Tibial nerve (tissue), 4 donors: ENCODE measurements at places on chromosomes 4 and X.

GRCh38 chr4:77201343-77201742 is 44.3 kb downstream of the CCNG2 start:
- no peak for DNase-seq

DNA sequence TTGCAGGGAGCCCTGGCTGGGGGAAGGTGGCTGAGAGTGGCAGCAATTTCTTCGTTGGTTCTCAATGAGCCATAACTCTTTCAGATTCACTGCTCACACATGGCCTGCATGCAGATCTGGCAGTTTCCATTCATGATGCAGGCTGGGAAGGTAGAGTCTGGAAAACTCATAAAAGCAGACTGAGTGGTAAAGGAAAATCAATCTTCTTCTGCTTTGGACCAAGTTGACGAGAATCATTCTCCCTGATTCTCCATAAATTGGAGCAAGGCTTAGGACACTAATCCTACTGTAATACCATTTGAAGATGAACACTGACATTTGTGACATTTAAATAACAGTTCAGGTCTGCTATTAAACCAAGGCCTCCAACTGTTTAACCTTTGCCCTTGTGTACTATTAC is 35.3 kb upstream of the HAND2 start:
- DNase-seq, result no peak

DNA sequence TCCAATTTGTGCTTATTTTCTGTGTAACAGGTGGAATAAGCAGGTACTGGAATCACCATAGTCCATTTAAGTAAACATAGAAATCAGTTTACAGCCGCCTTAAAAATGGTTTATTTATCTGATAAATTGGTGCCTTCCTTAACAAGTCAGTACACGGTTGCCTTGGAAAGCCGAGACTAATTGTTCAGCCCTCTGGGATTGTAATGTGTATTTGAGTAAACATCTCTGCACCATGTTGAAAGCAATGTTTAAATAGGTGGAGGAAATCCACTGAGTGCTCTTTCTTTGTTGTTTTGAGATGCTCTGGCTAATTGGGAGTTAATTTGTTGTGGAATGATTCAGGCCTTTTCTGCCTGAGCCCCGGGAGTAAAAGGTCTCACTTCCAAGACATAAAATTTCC is 45.7 kb upstream of the ADRA2C start:
- no peak for DNase-seq

- no peak for DNase-seq
These were observed 132.3 kb upstream of the ARHGEF9 start for GRCh38 chrX:63917296-63917695.

DNA sequence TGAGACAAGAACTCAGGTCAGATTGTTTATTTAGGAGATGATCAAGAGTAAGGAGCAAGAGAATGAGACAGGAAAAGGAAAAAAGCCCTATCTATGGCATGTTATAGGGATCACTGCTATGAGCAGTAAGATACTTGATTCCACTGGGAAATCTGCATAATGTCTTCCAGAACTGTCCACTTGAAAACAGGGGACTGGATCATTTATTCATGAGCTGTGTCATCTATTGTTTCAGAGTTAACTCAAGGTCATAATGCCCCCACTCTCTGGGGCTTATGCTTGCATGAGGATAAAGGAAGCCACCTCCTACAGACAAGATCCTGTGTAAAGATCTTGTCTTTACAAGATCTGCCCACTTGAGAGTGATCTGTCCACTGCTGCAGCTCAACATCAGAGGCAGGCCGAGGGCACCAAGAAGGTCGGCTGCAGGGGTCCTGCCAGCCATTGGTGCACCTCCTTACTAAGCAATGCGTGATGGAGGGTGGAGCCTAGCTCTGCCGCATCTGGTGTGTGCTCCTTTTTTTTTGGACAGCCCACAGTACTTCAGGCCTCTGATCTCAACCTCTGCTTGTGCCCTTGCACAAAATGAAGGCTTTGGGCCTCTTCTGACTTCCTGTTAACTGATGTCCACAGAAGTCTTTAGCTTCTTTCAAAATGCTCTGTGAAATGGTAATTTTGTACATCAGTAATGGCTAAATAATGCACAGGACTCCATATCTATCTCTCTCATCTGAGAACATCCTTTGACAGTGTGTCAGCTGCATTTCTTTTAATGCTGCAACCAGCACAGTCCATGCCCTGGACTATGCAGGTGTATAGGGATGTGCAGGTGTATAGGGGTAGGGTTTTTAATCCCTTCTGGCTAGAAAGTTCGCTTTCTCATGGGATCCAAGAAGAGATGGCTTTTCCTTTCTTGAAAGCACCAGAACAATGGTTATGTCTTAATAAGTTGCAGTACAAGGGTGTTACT is 95.9 kb upstream of the TRPC3 start:
- no peak for DNase-seq

DNA sequence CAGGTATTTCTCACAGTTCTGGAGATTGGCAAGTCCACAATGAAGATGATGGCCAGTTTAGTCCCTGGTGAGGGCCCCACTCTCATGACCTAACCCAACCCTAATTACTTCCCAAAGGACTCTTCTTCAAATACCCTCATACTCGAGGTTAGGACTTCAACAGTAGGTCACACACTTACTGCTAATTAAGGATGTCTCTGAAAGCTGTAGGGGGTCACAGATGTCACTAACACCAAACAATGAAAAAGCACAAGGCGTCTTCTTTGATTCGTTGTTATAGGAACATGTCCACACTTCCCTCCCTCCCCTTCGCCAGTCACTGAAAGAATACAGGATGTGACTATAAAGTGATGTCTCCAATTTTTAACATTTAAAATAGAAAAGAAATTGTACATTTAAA is 309.7 kb downstream of the PACRGL start:
- DNase-seq, result no peak

DNA sequence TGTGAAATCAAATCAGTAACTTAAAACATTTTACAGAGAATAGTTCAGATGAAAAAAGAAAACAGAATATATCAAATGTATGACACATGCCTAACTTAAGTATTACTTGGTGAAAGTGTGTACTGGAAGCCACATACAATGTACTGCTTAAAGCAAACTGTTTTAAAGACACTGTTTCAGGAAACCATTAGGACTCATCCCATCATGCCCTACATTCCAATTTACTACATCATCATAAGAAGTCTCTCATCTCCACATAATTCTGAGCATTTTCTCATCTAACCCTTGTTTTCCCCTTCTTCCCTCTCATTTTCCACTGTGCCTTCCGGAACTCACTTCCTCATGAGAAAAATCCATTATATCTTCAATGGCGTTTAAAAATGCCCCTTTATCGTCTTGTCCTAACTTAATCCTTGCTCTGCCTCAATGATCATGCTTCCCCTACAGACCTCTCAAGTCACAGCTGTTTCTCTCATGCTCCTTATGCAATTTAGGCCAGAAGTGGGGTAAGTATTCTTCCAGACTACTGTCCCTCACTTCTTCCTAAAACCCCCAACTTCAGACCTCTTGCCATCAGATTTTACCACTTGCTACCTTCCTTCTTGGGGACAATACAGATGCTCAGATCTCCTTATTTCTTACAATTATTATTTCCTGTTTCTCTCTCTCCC is 26.8 kb upstream of the FGF5 start:
- DNase-seq, result no peak

DNA sequence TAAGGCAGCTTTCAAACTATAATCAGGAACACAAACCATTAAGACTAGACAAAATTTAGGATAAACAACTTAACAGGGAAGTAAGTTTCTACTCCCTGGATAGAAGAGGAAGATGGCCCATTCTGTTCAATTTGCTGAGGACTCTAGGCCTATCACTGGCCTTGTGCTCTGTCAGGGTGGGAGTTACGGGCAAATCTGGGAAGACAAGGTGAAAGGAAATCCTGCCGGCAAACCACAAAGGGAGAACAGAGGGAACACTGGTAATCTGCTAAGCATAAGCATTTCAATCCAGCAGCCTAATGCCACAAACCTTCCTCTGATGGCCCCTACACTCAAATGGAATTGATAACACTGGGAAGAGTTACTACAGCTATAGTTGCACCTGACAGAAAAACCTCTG is 8.3 kb downstream of the GPR82 start:
- DNase-seq, result no peak

DNA sequence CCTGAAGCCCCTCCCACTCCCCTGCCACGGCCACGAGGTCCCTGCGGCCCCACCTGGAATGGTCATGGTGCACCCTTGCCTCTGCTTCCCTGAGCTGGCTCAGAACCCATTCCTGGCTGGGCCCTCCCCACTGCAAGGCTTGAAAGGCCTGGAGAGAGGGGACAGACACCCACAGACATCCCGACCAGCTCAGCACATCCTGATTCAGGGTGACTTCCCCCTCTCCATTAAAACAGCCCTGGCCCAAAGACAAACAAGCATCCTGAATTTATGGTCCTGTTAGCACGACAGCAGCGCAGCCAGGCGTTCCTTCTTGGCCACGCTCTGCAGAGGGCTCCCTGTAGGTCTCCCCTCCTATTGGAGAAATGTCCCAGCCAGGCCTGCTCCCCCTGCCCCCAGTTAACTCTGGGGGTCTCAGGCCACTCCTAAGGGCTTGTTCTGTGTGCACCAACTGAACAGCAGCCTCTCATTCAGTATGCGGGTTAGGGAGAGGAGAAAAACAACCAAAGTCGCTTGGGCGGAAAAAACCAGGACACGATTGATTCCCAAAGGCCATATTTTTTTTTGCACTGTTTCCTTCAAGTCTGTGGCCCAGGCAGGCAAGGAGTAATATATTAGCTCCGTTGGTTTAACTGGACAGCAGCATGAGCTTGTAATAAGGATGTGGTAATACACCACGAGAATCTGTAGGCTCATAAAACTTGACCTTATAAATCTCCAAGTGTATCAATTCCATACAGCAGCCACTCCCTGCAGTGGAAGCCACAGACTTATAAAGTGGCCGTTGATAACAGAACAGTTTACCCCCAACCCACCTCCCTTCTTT is 106.7 kb upstream of the MSX1 start:
- DNase-seq, result no peak

GRCh38 chr4:54371173-54371572 is 142.1 kb downstream of the PDGFRA start:
- DNase-seq, result no peak

- DNase-seq, result no peak
These were observed 564 bp downstream of the FAM149A start for GRCh38 chr4:186104890-186105646.

DNA sequence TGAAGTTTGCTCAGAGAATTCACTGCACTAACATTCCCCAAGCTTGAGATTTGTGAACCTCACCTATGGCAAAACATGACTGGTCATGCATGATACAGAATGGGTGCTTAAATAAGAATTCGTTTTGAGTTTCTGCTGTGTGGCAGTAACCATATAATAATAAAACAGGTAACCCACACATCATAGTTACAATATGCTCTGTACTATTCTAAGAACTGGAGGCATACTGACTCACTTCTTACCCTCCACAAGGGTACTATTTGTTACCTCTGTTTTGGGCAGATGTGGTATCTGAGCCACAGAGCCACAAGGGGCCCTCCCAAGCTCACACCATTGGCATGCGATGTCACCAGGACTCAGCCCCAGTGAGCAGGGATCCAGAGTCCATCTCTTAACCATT is 17.6 kb downstream of the SLC2A9 start:
- no peak for DNase-seq

GRCh38 chrX:75989806-75990590 is 182.9 kb upstream of the PBDC1 start:
- DNase-seq, result no peak

DNA sequence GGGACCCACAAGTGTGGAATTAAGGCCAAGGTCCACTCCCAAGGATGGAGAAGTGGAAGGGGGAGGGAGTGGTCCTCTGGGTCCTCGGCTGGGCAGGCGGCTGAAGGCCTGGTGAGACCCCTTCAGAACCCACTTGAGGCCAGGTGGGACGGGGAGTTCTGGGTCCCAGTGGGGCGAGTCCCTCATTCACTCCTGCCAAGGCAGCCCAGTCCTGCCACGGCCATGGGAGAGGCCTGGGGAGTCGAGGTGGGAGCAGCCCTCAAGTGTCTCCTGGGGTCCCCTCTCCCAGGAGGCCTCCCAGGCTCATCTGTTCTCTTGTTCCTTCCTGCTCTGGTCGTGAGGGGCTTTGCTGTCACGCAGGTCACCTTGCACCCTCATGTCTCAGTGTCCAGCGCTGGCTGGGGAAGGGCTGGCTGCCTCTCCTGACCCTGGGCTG is 6.1 kb upstream of the SH3BP2 start:
- DNase-seq, result no peak

DNA sequence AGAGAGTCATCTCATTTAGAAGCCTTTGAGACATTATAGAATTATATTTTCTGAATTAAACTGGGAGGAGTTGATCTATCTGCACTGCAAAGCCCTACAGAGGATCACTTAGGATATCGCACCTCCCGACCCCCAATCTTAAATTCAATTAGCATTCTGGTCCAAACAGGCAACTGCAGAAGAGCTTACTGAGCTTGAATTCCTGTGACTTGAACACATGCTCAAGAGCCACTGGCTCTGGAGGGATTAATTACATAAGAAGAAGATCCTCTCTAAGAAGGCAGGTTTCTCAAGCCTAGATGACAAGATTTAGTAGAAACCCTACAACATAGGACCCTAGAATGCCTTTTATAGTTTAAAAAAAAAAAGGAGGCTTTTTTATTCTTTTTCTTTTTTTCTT is 548.9 kb downstream of the ARAP2 start:
- no peak for DNase-seq

DNA sequence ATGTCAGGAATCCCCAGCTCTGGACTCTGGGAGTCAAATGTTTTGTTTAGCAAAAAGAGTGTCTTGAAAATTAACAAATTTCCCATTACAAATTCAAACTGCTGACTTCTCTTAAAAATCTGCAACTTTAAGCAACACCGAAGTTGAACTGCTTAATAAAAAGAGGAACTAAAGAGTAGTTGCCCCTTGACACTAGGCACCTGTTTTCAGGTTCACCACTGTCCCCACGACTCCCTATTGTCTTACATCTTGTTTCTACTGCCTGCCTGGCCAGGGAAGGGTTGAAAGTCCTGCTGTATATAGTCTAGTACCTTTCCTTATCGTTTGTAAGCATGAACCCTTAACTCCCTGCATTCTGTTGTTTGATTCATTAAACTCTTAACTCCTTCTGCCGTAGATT is 173.9 kb downstream of the SCFD2 start:
- DNase-seq, result no peak

DNA sequence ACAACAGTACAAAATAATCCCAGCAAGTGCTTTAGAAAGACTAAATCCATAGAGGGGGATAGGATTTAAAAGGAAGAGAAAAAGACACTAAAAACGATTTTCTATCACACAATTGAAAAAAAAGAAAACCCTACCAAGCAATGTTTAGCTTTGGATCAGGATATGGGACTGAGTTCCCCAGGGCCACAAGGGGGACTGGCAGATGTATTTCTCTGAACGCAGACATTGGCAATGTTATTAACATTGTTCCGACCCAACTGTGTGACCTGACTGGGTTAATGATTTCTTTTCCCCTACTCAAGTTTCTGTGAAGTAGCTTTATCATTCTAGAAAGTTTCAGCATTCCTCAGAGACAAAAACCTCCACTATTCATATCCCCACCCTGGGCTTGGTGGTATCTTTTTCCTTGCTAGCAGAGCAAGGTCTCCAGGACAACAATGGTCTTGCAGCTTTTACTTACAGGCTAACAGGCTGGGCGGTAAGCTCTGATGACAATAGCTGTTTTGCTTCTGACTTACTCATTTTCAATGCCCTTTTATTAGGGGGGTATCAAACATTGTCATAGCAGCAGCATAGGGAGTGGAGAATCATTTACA is 25.8 kb downstream of the SLC7A11 start:
- DNase-seq, result no peak

GRCh38 chr4:68912807-68913206 is 38.8 kb downstream of the UGT2A3 start:
- no peak for DNase-seq

- no peak for DNase-seq
These were observed 57.8 kb downstream of the GALNT7 start for GRCh38 chr4:173226401-173226888.

GRCh38 chrX:2500091-2500802 is 529 bp downstream of the DHRSX start:
- DNase-seq, result no peak
